ENCODE measurements at places on chromosomes 2 and 18.

DNA sequence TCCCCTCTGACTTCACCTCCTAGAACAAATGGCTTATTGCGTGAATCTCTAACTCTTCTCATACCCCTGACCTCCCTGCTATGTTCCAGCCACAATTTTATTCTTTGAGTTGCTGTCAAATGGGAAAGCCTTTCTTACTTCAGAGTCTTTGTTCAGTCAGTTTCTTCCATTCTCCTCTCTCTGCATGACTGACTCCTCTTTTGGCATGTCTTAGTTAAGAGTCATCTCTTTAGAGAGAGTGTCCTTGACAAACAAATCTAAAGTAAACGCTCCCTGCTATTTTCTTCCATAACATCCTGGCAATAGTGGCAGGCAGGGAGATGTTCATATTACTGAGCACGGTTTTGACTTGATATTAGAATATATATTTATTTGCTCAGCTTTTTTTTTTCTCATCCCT, 170.7 kb upstream of the ERBB4 start:
- no peak for DNase-seq

DNA sequence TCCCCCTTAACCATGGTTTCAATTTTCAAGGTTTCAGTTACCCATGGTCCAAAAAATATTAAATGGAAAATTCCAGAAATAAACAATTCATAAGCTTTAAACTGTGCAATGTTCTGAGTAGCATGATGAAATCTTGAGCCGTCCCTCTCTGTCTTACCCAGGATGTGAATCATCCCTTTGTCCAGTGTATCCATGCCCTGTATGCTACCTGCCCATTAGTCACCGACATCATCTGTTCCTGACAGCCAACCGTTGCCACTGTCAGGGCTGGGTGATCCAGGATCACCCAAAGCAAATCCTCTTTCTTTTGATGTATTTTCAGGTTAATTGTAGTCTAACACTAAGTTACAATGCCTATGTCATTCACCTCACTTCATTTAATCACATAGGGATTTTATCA, 15.7 kb upstream of the OLA1 start:
- DNase-seq: no peak

DNA sequence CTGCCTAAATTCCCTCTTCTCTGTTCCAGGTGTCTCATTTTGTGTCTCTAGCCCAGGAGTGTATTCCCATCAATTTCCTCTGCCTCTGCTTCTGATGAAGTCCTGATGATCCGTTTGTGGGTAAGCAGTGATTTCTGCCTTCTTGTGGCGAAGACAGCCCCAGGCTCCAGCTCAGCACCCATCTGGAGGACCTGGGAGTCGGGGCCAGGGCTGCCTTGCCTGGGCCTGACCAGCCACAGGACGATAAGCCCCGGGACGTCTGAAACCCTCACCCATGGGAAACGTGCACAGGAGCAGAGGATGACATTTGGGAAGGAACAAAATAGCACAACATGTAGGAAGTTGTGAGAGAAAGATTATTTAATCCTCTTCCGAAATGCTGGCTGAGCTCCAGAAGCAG, 206.9 kb downstream of the FBXO15 start:
- no peak for DNase-seq

DNA sequence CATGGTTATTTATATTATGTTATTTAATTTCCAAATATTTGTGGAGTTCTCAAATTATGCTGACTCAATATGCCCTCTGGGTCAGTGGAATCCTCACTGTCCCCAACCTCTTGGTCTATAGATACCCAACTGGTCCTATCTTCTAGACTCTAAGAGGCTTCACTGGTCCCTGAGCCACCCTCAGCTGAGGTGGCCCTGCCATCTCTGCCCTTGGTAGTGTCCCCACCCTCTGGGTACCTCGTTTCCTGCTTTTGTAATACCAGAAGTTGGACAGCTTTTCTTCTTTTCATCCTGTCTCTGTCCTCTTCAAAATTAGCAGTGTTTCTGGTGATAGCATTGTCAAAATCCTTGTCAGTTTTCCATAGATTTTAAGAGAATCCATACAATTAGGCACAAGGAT, 11.9 kb downstream of the ZSCAN30 start:
- DNase-seq: no peak

DNA sequence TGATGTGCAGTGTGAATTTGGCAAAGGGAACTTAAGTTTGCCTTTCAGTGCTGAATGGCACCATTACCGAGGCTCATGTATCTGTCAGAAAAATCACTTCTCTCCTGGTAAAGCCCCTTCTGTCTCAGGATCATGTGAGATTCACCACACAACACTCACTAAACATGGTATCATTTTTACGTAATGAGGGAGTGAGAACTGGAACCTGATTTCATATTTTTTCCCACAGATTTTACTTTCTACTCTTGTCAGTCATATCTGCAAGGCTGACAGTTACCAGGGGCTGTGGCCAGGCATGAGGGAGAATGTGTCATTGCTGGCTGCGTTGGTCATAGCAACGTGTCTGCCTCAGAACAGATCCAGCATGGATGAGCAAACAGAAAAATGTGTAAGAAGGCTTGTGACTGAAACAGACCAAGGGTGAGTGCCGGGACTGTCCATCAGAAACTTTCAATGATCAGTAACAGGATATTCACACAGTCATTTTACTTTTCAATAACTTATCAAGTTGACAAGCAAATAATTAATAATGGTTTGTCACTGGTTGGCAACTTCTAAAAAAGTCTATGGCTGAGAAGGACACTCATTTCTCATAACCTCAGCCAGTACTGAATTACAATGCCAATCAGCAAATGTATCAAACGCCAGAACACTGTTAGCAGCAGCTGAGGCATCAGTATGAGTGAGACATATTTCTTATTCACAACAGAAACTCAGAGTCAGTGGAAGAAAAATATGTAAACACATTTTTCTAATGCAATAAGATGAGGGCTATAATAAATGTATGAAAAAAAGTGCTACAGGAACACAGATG, 100.5 kb downstream of the CDC42EP3 start:
- DNase-seq: no peak

DNA sequence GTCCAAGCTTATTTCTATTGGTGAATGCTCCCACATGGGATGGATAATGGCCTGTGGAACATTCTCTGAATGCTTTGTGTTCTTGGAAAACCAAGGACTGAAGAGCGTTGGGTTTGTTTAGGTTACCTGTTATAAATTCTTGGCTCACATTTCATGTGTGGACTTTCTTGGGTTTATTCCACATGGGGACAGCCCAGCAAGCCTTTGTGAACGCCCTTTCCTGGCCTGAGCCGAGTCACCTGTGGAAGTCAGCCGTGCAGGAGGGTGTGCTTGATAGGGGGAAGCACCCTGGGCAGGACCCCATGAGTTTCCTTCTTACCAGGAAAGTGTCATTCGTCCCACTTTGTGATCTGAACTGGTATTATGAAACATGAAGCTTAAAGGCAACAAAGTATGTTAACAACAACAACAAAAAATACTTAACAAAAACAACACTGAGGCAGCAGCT, 4.1 kb downstream of the RAB31 start:
- DNase-seq: no peak

DNA sequence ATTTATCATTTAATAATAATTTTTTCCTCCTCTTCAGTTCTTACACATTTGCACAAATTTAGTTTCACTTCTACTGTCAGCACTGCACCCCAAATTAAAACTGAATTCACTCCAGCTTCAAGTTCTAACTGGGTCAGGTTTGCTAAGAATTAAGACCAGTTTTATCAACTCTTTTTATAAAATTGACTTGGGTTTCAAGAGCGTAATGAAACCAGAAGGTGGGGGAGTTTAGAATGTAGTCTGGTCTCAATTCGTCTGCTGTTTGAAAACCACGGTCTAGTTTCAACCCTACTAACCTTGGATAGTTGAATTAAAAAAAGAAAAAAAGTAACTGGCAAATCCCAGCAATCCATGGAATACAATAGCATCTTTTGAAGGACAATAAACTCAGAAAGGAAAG, 14.3 kb upstream of the CTLA4 start:
- DNase-seq: no peak
